ENCODE measurements at places on chromosomes 7 and 10.

DNA sequence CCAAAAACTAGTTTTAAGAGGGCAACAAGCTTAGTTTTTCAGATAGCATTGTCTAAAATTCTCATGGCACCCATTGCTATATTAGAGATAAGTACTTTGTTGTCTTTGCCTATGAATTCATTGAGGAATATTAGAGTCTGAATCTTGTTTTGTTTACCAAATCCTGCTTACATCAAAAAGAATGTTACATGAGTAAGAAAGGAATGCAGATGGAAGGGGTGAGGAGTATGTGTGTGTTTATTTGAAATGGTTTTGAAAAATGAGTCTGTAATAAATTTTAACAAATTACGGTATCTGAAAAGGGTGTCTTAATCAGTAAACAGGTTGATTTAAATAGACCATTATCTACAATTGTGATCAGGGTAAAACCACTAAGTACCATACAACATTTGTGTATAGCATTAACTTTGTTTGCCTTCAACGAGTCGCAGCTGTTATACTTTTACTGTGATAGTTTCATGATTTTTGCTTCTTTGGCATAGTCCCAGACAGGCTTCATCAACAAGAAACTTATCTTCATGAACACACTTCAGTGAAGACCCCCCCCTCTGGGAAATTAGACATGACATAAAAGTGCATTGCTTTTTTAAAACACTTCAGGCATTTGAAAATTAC lies 1183.9 kb upstream of the C7orf33 start:
- no peak for DNase-seq

DNA sequence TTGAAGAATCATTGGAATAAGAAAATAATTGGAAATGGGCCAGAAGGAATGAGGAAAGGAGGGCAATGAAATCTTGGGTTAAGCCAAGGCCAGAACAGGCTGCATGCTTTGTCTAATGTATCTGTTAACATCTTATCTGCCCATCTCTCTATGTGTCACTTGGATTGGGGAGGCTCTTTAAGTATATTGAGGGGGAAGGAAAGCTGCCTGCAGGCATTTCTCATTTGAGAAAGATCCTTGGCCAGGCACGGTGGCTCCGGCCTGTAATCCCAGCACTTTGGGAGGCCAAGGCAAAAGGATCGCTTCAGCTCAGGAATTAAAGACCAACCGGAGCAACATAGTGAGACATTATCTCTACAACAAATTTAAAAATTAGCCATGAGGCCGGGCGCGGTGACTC lies 14.3 kb downstream of the PCBD1 start:
- no peak for DNase-seq

GRCh38 chr7:38844952-38845563 lies 63.9 kb downstream of the VPS41 start:
- no peak for DNase-seq

DNA sequence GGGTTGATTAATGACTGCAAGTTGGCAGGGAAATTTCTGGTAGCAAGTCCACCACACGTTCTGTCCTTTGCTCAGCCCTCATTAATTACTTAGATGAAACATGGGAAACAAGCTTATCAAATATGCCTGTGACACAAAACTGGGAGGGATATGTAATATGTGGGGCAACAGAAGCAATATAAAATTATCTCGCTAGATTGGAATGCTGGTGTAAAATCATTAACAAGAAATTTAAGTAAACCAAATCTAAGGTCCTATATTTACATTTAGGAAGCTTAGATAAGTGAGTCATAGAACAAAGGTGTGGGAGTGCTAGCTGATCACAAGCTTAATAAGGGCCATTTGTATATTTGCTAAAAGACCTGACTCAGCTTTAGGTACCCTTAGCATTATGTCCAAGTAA lies 23.5 kb downstream of the TRPV5 start:
- DNase-seq: no peak

GRCh38 chr10:92490387-92490786 lies 83.5 kb downstream of the IDE start:
- no peak for DNase-seq

DNA sequence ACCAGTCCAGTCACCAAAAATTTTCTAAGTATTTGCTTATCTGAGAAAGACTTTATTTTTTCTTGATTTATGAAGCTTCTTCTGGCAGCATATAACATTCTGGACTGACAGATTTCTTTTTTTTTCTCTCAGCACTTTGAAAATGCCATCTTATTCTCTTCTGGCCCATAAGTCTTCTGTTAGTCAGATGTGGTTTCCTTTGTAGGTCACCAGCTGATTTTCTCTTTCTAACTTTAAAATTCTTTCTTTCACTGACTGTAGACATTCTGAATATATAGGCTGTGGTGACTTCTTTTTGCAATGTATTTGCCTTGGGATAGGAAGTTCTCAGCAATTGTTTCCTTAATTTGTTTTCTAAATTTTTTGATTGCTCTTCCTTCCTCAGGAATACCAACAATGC lies 172.5 kb downstream of the CCDC7 start:
- DNase-seq: no peak

DNA sequence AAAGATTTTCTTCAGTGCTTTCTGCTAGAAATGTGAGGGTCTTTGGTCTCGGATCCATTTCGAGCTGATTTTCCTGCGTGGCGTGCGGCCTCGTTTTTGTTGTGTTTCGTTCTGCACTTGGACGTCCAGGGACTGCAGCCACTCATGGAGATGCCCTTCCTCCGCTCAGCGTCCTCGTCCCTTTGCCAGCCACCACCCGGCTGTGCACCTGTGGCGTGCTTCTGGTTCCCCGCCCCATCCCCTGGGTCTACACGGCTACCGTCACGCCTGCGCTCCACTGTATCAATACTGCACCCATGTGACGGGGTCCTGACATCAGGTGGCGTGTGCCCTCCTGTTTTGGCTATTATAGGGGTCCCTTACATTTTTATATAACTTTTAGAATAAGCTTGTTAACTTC lies 42.7 kb upstream of the NKX6-2 start:
- DNase-seq: no peak

- DNase-seq: no peak
Measured at GRCh38 chr10:130221456-130222375, 85.5 kb downstream of the GLRX3 start.

GRCh38 chr10:70315815-70316214 lies 32.0 kb upstream of the NPFFR1 start:
- no peak for DNase-seq

DNA sequence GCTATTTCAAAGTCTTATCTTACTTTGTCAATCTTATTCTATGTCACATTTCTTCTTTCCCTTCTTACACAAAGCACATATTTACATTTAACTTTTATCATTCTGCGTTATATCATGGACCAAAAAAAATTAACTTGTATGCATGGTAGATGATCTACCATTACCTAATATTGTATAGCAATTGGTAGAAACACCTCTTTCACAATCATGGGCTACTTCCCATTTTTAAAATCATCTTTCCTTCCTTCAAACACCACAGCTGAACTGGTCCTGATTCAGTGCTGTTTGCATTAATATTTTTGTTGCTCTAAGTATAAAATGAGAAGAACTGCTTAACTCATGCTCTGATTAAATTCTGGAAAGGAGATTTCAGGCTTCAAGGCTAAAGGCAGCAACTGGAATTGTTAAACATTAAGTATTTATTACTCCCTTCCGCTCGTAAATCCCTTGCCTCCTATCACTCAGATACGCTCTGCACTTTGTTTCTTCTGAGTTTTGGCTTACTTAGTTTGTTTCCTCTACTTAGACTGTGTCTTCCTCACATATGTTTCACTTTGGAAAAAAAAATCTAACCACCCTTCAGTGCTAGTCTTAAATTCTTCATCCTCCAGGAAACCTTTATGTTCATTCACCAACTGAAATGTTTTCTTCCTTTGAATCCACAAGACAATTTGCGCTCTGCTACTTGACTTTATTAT lies 901.4 kb downstream of the PCDH15 start:
- DNase-seq: no peak

GRCh38 chr7:156640257-156640948 lies at the start of gene RNF32:
TSS of gene RNF32 (plus strand) at chr7:156640774. CDS start at chr7:156643878, 3,104 bp downstream.
- DNase-seq: peak; percentile 72

GRCh38 chr7:85095366-85095765 lies 91.5 kb downstream of the SEMA3D start:
- no peak for DNase-seq

DNA sequence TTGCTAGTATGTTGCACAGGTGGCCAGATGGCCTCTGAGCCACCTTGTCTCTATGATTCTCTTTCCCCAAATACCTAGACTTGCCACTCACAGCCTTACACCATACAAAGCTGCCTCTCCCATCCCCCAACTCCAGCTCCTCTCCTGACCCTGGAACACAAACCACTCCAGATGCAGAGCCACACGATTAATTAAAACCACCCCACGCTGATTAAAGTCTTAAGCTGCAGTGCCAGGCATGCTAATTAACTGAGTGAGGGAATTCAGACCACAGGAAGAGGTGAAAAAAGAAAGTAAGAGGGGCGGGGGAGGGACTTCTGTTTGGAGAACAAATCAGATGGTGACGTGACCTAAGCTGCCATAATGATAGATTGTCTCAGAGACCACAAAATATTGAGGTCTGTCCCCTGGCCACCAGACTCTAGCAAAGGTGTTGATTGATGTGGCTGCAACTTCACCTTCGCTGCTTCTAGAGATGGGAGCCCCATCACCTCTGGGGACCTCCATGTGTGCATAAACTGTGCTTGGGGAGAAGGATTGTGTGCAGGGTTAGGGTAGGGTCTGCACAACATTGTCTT lies 331.3 kb downstream of the PLXNA4 start:
- no peak for DNase-seq

DNA sequence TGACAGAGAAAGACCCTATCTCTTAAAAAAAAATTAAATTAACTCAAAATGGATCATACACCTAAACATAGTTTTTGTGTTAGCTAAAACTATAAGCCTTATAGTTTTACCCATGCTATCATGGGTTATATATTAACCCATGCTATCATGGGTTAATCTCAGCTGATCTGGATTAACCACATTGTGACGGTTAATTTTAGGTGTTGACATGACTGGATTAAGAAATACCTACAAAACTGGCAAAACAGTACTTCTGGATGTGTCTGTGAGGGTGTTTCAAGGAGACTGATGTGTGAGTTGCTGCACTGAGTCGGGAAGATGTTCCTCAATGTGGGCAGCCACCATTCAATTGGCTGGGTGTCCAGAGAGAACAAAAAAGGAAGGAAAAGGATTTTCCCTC lies 44.3 kb upstream of the FXYD4 start:
- DNase-seq: no peak

DNA sequence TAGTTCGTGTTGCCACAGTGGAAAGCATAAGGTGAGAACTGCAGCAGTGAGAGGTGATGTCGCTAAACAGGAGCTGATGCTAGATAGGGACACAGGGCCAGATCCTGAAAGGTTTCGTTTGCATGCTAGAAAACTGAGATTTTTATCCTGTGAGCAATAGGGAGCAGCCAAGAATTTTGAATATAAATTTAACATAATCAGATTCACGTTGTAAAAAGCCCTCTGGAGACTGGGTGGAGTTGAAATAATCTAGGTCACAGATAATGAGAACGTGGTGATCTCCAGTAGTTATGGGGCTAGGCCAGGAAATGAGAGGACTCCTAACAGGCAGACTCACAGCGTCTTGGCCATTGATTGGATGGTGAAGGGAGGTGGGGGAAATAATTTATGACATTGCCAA lies 92.1 kb upstream of the IMMP2L start:
- DNase-seq: no peak

DNA sequence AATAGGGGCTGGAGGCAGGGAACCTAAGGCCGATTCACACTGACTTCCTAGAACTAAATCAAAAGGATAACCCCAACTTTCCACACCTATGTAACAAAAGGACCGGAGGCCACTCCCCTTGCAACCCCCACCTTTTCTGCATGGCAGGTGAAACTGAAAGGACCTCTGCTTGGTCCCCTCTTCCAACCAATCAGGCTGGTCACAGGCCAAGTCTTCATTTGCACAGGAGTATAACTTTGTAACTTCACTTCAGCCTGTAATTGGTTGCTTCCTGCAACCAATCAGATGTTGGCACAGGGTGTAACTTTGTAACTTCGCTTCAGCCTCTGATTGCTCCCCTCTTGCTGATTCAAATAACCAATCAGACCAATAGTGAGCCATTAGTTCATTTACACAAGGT lies 190.0 kb downstream of the FAM107B start:
- DNase-seq: no peak

GRCh38 chr10:26857991-26858706 lies 2.6 kb downstream of the ABI1 start:
- no peak for DNase-seq

- no peak for DNase-seq
Measured at GRCh38 chr10:89567576-89568245, 32.3 kb upstream of the SLC16A12 start.

DNA sequence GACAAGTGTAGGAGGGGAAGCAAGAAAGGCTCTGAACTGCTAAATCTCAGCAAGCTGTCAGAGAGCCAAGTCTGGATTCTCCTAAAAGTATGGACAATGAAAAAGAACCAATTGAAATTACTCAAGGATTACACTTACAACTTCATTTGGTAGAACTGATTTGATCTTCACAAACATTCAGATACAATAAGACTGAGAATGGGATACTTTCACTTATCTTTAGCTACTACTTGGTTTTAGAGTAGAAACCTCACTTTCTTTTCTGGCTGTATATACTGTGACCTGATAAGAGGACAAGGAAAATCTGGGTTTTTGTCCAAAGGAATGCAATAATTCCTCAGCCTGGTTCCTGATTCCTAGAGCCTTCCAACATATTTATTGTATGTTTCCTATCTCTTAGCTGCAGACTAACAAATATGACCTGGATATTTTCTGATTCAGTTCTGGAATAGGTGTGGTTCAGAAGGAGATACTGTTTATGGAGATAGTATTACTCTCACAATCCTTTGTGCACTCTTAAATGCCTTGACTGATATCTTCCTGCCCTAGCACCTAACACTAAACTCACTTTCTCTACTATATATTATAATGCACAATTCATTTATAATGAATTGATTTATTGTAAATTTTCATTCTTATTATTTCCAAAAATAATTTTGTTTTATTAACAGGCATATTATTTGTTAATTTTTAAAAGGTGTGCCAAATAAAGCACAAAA lies 7.3 kb downstream of the SEMA3A start:
- DNase-seq: no peak

DNA sequence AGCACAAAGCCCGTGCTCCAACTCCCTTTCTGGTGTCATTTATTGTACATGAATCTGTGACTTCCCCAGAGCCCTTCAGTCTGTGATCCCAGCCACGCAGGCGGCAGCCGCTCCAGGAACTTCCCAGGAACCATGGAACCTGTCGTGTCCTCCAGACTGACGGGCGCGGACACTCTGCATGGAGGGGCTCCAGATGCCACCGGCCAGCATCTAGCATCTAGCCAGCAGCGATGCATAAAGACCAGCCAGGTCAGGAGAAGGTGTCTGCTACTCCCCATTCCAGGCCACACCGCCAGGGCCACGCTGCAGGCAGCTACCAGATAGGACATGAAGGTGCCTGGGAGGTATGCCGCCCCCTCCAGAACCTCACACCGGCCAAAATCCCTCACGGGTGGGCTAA lies 77.4 kb downstream of the PRKAG2 start:
- DNase-seq: no peak

GRCh38 chr7:1049006-1049741 lies 4.8 kb downstream of the GPR146 start:
- DNase-seq: no peak

DNA sequence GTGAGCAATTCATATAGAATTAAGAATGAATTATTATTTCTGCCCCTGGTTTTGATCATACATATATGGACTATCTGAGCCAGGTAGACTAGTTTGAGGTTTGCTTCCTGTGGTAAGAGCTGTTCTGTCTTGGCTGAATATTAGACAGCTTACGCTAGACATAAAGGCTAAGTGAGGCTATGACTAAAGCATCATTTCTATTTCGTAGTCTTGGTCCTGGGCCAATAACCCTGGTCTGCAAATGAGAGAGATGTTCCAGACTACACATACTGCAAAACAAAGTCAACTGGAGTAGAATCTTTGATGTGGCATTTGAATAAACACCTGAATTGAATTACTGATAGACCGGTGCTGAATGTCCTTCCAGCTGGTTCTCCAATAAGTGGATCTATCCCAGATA lies 40.8 kb upstream of the CACNB2 start:
- DNase-seq: no peak

Data from GM04504 (cell line).